ENCODE measurements at places on chromosomes 13 and 19.

DNA sequence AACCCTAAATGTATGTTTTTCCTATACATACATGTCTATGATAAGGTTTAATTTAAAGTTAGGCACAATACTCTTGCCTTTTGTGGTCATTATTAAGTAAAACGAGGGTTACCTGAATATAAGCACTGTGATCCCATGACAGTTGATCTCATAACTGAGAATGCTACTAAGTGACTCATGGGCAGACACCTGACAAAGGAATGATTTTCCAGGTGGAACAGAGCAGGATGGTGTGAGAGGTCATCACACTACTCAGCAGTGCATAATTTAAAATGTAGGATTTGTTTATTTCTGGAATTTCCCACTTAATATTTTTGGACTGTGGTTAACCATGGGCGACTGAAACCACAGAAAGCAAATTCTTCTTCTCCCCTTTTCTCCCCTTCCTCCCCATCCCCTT, 178.9 kb downstream of the UGGT2 start:
- DNase-seq = no peak

- DNase-seq = peak; percentile 26
Measured at GRCh38 chr13:40777166-40777808, 6.3 kb upstream of the MRPS31 start.

GRCh38 chr13:28429685-28430290, 65.1 kb downstream of the FLT1 start:
- DNase-seq = no peak

GRCh38 chr13:77316430-77316829, 10.5 kb downstream of the MYCBP2 start:
- DNase-seq = no peak

DNA sequence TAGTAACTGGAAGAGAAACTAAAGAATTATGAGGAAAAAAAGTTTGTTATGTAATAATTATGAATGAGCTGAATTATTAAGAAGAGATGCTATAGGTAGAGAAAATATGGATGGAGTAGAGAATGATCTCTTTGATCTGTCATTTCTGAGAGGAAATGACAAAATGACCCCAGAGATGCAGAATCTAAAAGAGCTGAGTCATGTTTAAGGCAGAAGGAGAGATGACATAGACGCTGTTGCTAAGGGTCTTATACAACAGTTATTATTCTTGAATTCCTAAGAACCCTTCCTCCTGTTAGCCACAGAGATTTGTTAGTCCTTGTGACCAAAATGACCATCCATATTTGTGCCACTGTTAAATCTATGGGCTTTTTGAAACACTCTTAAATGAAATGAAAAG, 58.3 kb upstream of the FREM2 start:
- DNase-seq = no peak

DNA sequence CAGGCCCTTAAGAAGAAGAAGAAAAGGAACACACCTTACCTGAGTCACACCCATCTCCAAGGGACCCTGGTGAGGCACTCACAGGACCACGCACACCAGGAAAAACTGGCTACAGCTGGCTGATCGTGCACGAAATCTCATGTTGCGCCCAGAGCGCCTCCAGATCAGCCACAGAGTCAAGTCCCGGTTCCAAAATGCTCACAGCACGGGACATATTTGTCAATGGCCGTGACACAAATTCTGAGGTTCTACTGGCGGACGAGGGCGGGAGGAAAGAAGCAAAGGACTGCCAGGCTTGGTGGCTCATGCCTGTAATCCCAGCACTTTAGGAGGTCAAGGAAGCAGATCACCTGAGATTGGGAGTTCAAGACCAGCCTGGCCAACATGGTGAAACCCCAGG, 21.5 kb downstream of the SH3GL1 start:
- DNase-seq = no peak

Measured in NCI-H1092 (cell line).